ENCODE measurements at places on chromosomes 2 and 18.

DNA sequence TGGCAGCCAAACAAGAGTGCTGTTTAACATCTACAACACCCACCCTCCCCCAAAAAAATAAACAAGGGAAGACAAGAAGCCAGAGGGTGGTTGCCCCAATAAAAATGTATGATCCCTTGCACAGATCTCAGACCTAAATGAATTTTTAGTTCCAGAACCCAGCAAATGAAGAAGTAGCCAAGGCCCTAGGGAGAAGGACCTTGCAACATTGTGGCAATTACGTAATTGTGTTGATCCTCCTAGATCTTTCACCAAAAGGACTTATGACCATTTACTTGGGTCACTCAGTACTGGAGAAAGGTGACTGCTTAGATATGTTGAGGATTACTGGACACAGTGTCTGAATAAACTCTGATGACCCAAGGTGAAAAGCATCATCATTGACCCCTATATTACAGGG, 1393.8 kb downstream of the LRP1B start:
- no peak for DNase-seq

DNA sequence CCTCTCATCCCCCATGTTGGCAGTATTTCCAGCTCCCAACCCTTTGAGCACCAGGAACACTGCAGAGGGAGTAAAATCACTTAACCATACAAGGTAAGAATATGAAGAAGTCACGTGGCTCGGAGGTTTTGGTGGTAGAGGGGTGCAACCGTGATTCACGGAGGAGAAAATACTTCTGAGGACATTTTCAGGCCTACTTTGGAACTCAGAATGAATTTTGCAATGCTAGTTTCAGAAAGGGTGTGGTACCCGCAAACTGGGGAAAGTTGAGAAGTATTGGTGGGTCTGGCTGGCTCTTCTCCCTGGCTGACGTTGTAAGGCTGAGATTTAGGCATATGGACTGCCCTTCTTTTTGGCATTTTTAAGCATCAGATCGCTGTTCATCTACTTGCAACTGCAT, 442 bp downstream of the SERPINB5 start:
- DNase-seq, result no peak

DNA sequence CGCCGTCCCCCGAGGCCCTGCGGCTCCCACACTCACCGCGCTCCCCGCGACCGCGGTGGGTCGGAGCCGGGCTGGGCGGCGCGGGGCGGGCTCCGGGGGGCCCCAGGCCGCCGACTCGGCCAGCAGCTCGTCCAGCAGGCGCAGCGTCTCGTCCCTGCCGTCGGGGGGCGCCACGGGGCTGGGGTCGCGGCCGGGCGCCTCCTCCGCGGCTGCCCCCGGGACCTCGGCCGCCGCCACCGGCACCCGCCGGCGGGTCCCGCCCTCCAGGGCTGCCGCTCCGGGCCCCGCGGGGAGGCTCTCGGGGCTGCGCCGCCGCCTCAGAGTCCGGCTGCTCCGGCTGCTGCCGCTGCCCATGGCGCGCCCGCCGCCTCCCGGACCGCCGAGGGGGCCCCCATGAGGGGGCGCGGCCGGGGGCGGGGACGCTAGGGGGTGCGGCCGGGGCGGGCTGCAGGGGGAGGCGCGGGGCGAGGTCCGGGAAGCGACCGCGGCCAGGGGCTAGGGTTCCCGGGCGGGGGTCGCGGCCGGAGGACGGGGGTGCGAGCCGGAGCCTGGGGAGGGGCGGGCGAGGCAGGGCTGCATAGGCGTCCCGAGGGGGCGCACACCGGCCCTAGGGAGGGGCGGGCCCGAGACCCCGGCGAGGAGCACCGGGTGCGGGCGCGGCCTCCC, at the start of gene CYS1:
TSS of gene CYS1 (minus strand) at position 542 of the 666 bp plus-strand sequence. CDS start at position 354, 188 bp downstream.
- no peak for DNase-seq

- no peak for DNase-seq
These were observed 36.8 kb downstream of the PARD6G start for GRCh38 chr18:80210312-80211083.

GRCh38 chr2:155250800-155251199, 552.3 kb downstream of the KCNJ3 start:
- DNase-seq, result no peak

All from activated naive CD4-positive, alpha-beta T cell treated with anti-CD3 and anti-CD28 coated beads, Interleukin-2, amount 50 U/mL, for 16 hours (primary cell).